ENCODE measurements at places on chromosomes 6 and 20.

DNA sequence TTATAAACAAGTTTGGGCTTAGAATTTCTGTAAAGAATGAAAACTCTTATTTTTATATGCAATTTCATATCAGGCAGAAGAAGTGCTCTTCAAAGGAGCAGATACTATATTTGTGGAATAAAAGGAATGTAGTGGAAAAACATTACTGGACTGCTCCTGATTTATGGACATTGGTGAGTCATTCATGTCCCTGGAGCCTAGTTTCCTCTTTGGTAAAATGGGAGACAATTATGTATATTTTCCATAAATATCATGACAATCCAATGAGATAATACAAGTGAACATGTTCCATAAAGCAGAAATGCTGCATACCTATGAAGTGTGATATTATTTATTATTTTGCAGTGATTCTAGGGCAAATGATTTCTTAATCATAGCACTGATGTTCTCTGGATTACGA, 445.8 kb upstream of the CITED2 start:
- no peak for DNase-seq

DNA sequence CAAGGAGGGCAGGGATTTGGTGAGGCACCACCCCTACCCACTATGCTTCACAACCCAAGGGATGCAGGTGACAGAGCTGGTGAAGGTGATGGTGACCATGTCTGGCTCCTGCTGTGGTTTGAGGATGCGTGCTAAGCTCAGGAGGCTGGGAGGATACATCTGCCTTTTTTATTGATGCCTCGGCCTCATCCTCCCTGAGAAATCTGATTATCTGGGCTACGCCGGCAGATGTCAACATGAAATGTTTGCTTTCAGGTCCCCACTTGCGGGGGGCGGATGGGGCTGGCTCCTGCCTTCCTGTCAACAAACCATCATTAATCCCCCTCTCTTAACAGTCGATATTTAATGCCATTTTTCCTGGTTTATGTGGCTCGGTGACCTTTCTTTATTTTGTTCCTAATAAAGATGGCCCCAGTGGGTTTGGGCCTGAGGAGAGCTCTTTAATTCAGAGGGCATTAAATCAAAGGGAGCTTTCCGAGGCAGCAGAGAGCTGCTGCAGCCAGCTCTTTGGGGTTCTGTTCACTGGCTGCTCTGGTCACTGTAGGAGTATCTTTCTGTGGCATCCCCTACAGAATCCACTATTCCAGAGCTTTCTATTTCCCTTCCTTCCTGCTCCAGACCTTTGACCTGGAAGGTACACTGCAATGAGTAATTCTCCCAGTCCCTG, 33.5 kb upstream of the LRFN2 start:
- no peak for DNase-seq

DNA sequence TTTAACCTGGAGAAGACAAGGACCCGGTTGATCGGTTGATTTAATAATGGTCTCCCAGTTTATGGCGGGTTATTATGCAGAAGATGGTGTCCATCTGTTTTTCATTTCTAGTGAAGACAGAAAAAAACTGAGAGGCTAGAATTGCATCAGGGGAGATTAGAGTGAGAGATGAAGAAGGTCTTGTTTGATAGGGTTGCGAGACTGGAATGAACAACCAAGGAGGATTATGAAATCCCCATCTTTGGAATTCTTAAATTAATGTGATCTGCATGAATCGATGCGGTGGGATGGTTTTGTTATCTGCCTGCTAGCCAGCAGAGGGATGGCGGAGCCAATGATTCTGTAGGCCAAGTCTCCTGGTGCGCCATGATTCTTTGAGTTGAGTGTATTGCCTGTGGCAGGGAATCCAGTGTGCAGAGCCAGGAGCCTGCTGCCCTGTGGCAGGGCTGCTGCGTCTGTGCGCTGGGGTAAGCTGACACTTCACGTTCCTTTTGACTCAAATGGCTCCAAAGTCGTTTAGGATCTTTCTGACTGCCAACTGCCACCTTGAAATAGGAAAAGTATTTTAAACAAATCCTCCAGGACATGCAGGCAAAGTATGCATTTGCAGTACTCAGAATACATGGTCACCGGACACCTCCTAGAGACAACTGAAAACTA, 200.1 kb downstream of the CLIC5 start:
- no peak for DNase-seq

- DNase-seq: no peak
Observed at GRCh38 chr20:32386091-32386490, 28.0 kb downstream of the ASXL1 start.

DNA sequence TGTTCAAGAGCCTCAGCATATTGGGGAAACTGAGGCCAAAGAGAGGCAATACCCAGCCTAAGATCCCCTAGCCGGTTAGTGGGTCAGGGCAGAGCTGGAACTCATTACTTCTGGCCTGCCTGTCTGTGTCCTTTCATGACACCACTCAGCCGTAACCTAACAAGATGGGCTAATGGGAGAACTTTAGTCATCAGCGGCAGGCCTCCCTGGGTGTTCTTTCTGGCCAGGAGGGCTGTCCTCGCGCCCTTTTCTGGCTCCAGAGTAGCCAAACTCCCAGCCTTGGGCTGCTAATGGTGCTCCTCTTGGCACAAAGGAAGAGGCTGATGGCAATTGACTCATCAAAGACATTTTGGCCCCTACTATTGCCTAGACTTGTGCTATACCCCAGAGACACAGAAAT, 76.6 kb downstream of the NCR2 start:
- DNase-seq: no peak

DNA sequence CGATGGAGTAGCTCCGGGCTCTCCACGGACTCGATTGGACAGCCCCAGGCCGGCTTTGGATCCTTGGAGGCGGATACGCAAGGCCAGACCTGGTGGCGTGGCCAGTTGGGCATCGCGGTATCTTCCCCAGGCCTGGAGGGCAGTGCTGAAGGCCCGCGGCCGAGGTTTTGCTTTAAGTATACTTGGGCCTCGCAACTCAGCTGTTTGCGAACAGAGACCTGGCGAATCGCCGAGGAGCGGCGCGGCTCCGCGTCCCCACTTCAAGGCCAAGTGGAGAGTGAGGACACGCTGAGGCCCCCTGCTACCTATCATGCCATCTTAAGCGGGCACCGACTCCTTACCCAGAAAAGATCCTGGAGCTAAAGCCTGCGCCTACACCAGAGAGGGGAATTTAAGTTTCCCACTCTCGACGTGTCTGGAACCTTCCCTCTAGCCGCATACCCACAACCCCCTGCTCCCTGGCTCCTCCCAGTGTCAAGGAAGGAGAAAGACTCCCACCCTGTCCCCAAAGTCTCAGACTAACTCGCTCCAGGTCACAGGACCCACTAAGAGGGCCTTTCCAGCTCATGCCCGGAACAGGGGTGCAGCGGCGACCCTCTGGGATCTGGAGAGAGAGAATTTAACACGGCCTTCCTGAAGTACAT, 4.1 kb downstream of the LINC00237 start:
- DNase-seq: no peak

- no peak for DNase-seq
Observed at GRCh38 chr6:110547266-110547964, 71.0 kb upstream of the SLC22A16 start.

DNA sequence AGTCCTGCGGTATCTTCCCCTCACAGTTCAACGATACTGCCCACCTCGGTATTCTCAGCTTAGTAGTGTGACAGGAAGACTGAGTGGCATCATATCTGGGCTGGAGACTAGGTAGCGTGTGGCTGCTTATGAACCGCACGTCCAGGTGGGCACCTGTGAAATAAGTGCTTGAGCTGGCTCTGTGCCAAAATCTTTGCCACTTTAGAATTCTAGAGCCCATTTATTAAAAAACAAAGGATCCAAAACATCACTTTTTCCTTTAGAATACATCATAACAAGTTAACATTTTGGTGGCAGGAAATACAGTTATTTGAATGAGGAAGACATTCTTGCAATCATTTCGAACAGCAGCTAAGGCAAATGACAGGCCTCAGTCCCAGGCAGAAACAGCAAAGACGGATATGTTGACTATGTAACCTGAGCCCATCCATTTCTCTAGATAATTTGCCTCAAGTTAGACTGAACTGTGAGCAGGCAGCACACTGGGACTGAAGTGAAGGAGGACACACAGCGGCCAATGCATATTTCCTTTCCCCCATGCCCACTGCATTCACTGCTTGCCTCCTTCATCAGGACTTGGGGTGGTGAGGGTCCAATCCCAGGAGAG, 136.6 kb downstream of the GMDS start:
- no peak for DNase-seq

- DNase-seq: no peak
Observed at GRCh38 chr20:2163757-2164156, 62.1 kb downstream of the STK35 start.

DNA sequence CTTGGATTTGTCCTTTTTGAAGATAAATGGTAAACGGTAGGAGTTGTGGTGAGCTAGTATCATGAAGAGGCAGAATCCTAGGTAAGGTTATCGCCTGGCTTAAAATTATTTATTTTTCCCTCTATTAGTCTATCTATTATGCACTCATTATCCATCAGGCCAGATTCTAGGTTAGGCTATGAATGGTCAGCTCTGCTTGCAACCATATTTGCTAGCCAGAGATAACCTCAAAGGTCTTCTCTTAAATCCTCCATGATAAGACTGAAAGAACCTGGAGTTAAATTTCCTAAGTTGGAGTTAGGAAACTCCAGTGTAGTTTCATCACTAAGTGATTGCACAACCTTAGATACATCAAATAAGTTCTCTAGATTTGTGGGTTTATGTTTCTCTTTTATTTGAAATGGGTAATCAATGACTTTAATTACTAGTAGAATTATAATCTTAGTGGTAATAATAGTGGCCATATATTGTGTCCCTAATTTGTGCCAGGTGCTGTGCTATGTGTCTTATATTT, 302.1 kb upstream of the RUNX2 start:
- no peak for DNase-seq
